ENCODE measurements at places on chromosomes 6 and 20.

- no peak for DNase-seq
Observed at GRCh38 chr6:5997420-5997987, 9.2 kb downstream of the NRN1 start.

- no peak for DNase-seq
Observed at GRCh38 chr6:128822271-128822670, 60.7 kb upstream of the LAMA2 start.

DNA sequence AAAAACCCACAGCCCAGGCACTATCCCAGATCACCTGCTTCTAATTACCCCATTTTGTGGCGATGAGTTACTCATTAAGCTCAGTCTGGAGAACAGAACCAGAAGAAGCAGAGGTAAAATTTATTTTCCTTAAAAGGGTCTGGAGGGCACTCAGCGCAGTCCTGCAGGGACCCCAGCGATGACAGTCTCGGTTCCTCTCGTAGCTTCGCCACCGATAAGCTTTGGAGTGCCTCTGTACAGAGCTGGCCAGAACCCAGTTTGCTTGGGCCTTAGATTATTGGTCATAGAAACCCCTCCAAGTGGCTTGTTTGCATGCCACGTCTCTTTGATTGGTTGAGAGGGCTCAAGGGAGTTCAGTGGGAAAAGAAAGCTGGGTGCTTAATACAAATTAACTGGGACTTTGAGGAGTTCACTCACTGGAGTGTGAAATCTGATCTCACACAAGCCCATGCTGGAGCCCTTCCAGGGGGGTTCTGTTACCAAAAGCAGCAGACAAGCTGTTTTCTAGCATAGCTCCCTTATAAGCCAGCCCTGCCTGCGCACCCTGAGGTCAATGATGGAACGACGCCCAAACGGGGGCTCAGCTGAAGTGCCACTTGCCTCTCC is 158.5 kb upstream of the ARID1B start:
- peak; percentile 99 for DNase-seq

DNA sequence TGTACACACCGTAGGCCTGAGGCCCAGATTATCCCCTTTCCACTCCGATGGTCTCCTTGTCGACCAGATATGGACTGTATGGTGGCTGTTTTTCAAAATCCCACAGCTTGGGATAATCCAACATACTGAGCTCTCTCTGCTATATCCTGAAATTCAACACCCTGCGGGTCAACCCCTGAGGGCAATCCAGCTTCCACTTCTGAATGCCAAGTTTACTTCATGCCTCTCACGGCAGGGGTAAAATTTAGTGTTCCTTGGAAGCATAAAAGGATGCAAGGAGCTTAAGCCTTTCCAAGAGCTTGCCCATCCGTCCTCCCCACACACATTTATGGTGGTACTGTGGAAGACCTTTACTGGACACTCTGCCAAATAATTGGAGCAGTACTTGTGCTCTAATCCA is 90.7 kb downstream of the PLG start:
- no peak for DNase-seq

GRCh38 chr20:25464501-25465242 is 57.2 kb downstream of the GINS1 start:
- DNase-seq = no peak

Data from DMS79 (cell line).